ENCODE measurements at places on chromosomes 5 and 9.
A peak's percentile ranks its signal among the peaks of the same experiment; 100 is the strongest.

GRCh38 chr5:125584140-125584520, 837.7 kb upstream of the ZNF608 start:
- no peak for DNase-seq

DNA sequence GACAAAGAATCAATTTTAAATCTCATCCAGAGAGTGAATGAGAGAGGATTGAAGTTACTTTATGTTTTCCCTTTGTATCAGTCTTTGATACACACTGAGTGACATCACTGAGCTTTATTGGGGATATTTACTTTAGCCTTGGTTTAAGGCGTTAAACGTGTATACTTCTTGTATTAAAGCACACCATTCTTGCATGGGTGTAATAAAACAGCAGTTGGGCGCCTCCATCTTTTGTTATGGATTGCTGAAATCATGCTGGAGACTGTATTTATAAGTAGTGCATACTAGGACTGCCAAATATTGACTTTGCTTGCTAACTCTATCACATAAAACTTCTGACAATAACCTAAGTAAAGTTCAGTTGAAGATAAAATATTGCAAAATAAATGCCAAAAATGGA, 1755.8 kb upstream of the WWC1 start:
- DNase-seq: no peak

GRCh38 chr5:2213121-2213730, 330.5 kb upstream of the IRX4 start:
- no peak for DNase-seq

- no peak for DNase-seq
Observed at GRCh38 chr5:75364571-75365280, 27.7 kb downstream of the HMGCR start.

GRCh38 chr5:76601470-76601869, 21.7 kb downstream of the F2RL2 start:
- no peak for DNase-seq

DNA sequence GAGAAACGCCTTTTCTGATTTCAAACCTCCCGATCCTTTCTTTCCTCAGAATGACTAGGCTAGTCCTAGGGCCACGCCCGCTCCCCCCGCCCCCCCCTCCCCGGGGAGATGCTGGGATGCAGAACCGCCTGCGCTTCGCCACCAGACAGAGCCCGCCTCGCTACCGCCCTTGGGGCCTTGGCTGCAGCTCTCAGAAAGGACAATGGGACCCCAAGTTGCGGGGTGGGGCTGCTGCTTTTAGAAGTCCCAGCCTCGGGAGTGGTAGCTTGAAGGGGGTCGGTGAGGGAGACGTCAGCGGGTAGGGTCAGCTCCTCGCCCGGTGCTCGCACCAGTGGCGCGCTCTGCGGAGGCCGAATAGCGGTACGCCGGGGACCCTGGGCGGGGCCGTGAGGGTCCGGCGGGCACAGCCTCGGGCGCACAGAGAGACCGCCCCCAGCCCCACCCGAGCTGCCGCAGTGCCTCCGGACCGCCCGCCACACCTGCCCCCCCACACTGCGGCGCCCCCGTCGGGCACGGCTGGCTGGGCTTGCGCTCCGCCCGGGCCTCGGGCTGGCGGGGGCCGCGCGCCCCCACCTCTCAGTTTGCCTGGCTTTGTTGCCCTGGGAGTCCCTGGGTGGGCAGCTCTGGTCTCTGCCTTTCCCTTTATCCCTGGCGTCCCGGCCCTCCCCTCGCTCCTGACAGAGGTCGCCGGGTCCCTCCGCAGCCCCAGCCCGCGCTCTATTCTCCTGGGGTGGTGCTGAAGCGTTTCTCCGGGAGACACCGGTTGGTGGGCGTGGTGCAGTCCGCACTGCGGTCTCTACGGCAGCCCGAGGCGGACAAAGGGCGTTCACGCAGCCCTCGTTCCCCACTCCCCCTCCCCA, 1.2 kb downstream of the MAP1B start:
- DNase-seq: no peak

- DNase-seq: no peak
Observed at GRCh38 chr5:74541381-74541781, 99.1 kb downstream of the ENC1 start.

- DNase-seq: peak; percentile 25
Observed at GRCh38 chr9:130765137-130766020, 69.7 kb upstream of the ABL1 start.

DNA sequence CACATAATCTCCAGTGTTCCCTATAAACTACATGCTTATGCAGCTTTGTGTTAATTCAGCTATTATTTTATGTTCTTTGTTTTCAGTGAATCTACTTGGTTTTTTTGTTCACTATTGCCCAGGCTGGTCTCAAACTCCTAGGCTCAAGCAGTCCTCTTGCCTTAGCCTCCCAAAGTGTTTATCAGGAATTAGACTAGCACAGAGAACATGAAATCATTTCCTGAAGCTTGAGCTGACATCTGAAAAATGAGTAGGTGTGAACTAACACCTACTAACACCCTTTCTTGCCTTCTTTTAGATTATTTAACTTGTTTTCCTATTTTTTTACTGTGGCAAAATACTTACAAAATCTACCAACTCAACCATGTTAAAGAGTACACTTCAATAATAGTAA, 25.0 kb downstream of the CENPP start:
- DNase-seq: no peak

DNA sequence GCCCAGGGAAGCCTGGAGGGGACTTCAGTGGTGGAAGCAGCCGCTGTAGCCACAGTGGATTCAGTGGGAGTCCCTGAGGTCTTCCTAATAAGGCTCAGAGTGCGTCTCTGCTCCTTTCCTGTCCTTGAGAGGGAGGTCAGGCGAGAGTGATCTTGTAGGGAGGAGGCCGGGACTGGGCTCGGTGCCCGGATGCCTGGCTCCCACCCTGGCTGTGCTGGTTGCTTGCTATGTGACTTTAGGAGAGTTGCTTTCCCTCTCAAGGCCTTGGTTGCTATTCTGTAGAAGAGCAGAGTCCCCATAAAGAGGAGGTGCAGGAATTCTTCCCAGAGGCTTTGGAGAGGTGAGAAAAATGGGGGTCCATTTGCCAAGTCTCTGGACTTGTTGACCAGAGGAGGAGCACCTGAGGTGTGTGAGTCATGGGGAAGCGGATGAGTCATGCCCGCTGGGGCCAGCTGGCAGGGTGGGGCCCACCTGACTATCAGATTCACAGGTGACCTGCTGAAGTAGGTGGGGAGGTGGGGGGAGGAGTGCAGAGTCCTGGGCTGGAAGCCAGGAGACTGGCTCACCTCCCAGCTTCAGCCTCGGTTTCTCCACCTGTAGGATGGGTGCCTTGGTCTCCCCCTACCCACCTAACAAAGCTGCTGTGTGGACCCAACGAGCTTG, 13.8 kb downstream of the GSN start:
- no peak for DNase-seq

DNA sequence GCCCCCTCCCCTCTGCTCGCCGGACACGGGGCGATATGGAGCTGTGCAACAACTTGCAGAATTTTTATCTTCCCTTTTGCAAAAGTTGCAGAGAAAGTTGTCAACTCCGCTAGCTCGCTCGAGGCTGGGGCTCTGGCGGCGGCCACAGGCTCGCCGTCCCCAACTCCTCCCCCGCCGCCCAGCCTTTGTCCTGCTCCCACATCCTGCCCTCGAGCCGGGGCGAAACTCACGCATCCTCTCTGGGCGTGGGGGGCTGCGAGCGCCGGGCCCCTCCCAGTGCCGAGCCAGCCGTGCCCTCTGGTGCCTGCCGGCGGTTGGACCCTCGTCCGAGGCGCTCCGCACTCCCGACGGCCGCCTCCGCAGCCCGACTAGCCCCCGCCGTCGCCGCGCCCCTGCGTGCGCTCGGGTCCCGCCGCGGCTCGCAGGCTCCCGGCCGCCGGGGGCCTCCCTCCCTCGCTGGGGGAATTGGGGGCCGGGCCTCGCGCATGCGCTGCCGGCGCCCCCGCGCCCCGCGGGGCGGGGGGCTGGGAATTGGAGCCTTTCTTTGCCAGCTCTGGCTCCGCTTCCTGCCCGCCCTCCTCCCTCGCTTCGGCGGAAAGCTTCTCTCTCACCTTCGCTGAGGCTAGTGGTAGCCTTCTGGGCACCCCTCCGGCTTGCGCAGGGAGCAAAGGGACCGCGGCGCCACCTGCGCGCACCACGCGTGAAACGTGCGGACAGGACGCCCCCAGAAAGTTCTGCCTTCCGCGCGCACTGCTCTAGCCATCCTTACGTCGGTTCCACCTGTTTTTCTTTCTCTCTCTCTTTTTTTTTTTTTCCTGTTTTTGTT, at the start of gene CCNJL:
Gene CCNJL, minus strand, starts transcription at position 431 of the 826 bp plus-strand sequence. CDS start 641 bp downstream, outside the sequence.
- DNase-seq: no peak

- peak; percentile 23 for DNase-seq
Observed at GRCh38 chr9:128412120-128412790, 8.4 kb upstream of the CERCAM start.

GRCh38 chr9:119441338-119441737, 72.1 kb upstream of the BRINP1 start:
- no peak for DNase-seq

- DNase-seq: no peak
Observed at GRCh38 chr5:15384581-15384980, 115.4 kb upstream of the FBXL7 start.

GRCh38 chr5:23629396-23629795, 122.0 kb downstream of the PRDM9 start:
- no peak for DNase-seq

- no peak for DNase-seq
Observed at GRCh38 chr5:122723606-122724352, 51.1 kb upstream of the SNX2 start.

- no peak for DNase-seq
Observed at GRCh38 chr9:6764011-6764410, 6.2 kb downstream of the KDM4C start.

GRCh38 chr9:137286975-137287383, 9.5 kb downstream of the TOR4A start:
- no peak for DNase-seq

GRCh38 chr9:132160802-132161742, 786 bp upstream of the NTNG2 start:
- DNase-seq: peak; percentile 42

DNA sequence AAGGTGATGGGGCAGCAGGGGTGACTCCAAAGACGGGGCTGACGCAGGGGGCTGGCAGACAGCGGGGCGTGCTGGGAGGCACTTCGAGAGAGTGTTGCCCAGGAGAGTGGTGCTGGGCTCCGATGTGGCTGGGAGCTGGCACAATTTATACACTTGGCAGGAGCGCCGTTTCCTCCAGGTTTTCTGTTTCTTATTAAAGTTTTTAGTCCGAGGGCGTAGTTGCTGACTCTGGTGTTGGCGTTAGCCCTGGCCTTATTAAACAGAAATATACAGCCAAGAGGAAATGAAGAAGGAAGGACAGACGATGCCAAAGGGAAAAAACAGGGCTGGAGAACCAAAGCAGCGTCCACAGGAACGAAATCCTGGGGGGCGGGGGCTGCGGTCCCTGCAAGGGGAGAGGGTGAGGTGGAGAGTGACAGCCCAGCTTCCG, 139.6 kb upstream of the PHYKPL start:
- no peak for DNase-seq

GRCh38 chr5:171797543-171797942, 11.9 kb downstream of the SMIM23 start:
- no peak for DNase-seq

GRCh38 chr9:117073539-117074341, 341.1 kb downstream of the ASTN2 start:
- no peak for DNase-seq

DNA sequence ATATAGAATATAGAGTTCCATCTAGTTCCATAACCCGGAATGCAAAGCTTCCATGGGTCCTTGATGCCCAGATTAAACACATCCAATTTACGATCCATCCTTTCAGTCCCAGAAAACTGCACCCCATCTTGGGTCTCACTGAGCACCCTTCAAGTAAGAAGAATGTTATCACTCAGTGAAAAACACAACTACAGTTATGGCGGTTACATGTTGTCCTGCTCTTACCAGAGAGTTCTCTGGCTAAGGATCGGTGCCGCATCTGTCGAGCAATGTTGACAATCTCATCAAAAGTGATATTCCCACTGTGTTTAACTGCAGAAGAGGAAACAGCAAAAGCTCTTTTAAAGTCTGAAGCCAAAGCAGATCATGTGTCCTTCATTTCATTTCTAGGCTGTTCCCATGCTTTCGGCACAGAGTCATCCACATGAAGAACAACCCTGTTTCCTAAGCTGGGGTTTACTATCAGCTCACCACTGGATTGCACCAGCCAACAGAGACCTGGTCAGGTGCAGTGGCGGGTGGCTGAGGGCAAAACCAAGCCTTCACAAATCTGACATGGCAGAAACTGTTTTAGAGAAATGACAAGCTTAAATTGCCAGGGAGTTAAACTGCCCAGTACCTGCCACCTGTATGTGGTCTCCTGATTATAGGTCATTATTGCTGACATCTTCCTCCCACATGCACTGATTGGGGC, 2.9 kb downstream of the RPL12 start:
- no peak for DNase-seq

DNA sequence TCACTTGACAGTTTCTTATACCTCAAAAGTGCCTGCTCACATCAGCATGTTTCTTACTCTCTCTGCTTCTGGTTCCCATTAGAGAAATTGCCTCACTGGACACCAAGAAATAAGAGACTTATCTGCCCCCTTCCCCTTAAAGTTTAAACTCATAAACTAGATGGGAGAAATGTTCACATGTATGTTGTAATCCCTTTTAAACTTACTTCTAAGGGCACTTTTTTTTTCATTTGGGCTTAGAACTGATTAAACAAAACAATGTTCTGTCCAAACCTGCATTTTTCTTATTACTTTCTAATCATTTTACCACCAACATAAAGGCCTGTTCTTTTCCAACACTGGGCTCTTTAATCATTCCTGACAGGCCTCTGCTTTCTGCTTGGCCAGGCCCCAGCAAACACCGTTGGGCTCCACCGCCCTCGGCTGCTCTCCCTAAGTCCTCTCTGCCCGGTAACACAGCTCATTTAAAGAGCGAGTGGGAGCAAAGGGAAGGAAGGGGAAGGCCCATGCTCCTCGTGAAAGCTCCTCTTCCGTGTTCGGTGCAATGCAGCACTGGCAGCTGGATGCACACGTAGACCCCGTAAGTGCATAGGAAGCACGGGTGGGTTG, 53.4 kb downstream of the ROR2 start:
- no peak for DNase-seq

DNA sequence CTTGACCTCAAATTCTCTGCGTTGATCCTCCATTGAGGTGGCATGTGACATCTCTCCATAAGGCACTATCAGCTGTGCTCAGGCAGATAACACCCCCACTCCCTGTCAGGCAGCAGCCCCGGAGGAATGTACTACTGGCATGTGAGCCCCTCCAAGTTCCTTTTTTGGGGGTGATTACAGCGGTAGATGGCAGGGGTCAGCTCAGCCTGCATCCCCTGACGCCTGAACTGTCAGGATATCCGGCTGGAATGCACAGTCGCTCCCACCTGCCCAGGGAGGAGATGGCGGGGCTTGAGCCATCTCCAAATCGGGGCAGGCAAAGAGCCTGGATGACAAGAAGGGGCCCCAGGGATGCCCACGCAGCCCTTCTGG, 40.8 kb downstream of the FAM78A start:
- DNase-seq: no peak

DNA sequence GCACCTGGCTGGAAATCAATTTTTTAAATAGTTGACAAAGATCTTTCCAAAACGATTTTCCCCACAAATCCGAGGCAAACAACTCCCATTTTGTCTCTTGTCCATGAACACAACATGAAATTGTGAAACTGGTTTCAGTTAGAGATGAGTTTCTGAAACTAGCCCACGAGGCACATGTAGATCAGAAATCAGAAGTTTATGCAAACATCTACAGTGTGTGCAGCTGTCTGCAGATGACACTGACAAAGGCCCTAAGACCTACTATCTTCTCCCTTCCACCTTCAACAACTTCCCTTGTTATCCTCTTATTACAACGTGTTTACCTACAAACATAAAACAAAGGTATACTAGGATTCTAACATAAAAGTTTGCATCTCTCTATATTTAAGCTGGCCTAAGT, 183.3 kb downstream of the DIRAS2 start:
- no peak for DNase-seq

- no peak for DNase-seq
Observed at GRCh38 chr9:37471942-37472684, 6.9 kb upstream of the ZBTB5 start.

Data from stimulated activated CD8-positive, alpha-beta memory T cell treated with anti-CD3 and anti-CD28 coated beads, Interleukin-15, amount 100 ng/mL, for 48 hours (primary cell).